Smooth muscle cell of the brain vasculature (primary cell): ENCODE measurements at places on chromosomes 2 and 18.

- DNase-seq, result no peak
Observed at GRCh38 chr2:215249501-215249900, 62.4 kb upstream of the ATIC start.

DNA sequence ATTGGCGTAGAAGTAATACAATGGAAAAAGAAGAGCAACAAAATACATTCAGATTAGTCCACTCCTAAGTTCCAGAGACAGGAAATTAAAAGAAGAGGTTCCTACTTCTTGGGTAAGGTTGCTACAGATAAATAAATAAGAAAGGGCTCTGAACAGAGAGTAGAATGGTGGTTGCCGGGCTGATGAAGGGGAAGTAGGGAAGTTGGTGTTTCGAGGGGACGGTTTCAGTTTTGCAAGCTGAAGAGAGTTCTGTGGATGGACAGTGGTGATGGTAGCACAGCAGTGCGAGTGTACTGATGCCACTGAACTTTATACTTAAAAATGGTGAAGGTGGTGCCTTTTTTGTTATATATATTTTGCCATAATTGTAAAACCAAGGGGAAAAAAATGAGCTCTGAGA is 48.2 kb downstream of the CABYR start:
- no peak for DNase-seq

- no peak for DNase-seq
Observed at GRCh38 chr2:195912079-195912478, 156.6 kb downstream of the DNAH7 start.

- DNase-seq, result no peak
Observed at GRCh38 chr2:18750672-18751554, 161.5 kb upstream of the NT5C1B start.

- no peak for DNase-seq
Observed at GRCh38 chr2:189580241-189580651, 340 bp downstream of the SLC40A1 start.

GRCh38 chr2:20288642-20289340 is 61.9 kb downstream of the PUM2 start:
- DNase-seq, result no peak

- no peak for DNase-seq
Observed at GRCh38 chr2:238081150-238081549, 19.0 kb upstream of the ESPNL start.

GRCh38 chr18:58513615-58514335 is 115.1 kb downstream of the ALPK2 start:
- DNase-seq, result no peak

- no peak for DNase-seq
Observed at GRCh38 chr2:19559596-19560240, 201.3 kb upstream of the OSR1 start.

GRCh38 chr2:70388128-70388527 is 86.3 kb upstream of the FAM136A start:
- no peak for DNase-seq

GRCh38 chr18:75204732-75205513 is 4.0 kb downstream of the PTGR3 start:
- no peak for DNase-seq

- DNase-seq, result no peak
Observed at GRCh38 chr18:7467708-7468466, 99.2 kb upstream of the PTPRM start.

DNA sequence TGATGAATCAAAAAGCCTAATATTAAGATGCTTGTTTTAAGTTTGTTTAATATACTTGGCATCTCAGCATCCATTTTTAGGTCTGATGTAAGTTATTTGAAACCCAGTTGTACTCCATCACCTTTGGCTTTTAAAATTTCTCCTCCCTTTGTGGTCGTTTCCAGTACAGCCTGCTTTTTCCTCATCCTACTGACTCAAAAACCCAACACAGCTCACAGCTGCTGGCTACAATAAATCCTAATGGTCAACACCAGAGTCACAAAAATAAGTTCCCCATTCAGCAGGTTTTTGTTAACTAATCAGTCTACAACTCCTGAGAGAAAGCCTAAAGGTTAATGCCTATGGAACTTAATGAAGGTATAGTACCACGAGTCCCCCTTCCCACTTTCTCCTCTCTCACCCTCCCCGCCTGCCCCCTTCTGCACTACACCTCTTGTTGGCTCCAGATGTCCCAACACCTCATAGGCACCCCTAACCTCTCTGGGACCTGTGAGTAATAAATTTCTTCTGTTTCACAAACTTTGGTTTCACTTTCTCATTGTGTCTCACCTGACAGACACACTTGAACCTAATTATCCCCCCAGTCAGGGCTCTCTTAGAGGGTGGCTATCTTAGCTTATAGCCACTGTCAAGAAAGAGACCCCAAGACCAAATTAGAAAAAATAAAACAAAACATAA is 148.6 kb downstream of the GALNT1 start:
- DNase-seq, result no peak

GRCh38 chr2:86686905-86687304 is 33.2 kb upstream of the RMND5A start:
- no peak for DNase-seq

- no peak for DNase-seq
Observed at GRCh38 chr2:208039376-208040110, 14.2 kb upstream of the PLEKHM3 start.
